ENCODE measurements at places on chromosomes 12 and 14.

DNA sequence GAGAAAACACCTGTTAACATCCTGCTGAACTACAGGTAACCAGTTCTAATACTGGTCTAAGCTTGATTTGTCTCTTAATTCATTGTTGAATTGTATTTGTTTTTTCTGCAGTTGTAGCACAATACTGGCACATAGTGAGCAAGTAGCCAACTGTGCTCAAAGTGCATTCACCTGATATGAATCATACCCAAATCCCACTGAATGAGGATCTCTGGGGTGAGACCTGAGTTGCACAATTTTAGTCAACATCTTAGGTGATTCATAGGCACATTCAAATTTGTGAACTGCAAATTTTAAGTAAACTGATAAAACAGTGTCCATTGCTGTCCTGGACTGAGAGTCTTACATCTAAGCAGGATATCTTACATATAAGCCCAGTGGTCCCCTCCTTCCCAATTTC, 12.8 kb downstream of the KCNC2 start:
- DNase-seq, result peak; percentile 21

DNA sequence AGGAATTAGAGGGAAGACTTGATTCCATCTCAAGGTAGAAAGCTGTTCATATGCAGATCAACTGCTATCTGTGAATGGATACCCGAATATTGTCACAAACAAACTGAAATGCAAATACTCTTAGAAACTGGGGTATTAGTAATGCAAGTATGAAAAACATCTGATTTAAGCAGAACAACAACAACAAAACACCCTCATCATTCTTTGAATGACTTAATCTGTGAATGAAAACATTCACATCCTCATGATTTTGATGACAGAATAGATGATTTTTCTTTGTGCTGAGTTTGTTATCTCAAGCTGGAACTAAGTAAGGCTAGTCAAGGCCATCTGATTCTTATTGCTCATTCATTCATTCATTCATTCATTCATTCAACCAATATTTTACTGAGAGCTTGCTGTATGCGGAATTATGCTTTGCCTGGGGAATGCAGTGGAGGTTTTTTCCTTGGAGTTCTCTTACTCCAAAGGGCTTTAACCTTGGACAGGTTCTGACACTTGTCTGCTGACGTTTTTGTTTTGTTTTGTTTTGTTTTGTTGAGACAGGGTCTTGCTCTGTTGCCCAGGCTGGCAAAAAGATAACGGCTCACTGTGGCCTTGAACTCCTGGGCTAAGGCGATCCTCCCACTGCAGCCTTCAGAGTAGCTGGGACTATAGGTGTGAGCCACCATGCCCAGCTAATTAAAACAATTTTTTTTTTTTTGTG, 23.3 kb downstream of the OR10G3 start:
- DNase-seq, result no peak

DNA sequence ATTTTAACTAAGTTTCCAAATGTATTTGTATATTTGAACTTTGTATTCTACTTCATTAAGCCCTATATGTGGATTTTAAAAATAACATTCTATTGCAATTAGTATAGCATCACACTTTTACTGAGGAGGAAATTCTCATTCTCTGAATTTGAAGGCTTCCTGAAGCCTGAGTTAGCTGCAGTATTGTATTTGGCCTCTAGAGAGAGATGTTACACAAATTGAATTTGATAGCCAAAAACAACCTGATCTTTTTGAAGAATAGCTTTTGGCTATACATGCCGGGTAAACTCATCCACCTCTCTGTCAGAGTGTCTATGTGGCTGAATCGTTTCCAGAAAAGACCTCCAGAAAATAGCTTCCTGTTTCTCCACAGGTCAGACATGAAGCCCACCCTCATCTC, 316.5 kb upstream of the OR4E1 start:
- no peak for DNase-seq

DNA sequence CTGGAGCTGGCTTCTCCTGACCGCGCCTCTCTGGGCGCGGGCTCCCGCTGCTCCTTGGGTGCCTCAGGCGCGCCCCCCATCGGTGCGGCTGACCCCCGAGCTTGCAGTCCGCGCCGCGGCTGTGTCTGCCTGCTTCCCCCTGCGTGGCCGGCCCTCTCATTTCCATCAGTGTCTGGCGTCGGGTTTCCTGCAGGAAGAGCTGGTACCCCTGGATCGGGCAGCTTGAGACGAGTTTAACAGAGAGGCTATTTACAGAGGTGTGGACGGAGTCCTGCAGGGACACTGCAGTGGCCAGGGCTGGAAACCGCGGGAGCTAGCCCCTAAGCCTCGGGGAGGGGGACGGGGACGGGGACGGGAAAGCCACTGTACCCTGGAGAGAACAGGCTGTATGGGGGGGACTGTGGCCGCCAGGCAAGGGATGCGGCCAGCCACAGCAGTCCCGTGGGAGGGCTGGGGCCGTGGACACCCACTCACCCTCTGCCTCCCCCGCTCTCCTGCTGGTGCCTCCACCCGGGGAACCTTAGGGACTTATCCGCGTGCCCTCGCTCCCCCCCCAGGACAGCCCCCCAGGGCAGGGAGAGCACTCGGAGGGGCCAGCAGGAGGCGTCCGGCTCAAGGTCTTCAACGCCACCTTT, 3.7 kb upstream of the CACNA2D4 start:
- no peak for DNase-seq

DNA sequence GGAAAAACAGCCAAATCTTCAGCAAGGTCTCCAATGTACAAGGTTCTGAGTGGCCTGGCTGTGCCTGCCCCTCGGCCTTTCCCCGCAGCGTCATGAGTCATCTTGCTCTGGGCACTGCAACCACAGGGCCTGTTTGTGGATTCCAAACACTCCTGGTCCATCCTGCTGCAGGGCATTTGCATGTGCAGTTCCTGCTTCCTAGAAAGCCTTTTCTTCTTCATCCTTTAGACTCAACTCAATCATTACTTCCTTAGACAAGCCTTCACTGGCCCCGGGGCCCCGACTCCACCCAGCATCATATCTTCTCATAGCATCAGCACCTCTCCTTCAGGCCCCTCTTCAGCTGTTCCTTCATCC, 101.8 kb upstream of the EGLN3 start:
- peak; percentile 78 for DNase-seq

GRCh38 chr14:60183741-60184140, 18.5 kb upstream of the DHRS7 start:
- DNase-seq, result peak; percentile 43

- no peak for DNase-seq
Measured at GRCh38 chr14:50312734-50313054, 570 bp downstream of the DMAC2L start.
